Stimulated activated CD8-positive, alpha-beta memory T cell treated with anti-CD3 and anti-CD28 coated beads, Interleukin-15, amount 100 ng/mL, for 1 hour (primary cell): ENCODE measurements at places on chromosomes 16 and 17.

DNA sequence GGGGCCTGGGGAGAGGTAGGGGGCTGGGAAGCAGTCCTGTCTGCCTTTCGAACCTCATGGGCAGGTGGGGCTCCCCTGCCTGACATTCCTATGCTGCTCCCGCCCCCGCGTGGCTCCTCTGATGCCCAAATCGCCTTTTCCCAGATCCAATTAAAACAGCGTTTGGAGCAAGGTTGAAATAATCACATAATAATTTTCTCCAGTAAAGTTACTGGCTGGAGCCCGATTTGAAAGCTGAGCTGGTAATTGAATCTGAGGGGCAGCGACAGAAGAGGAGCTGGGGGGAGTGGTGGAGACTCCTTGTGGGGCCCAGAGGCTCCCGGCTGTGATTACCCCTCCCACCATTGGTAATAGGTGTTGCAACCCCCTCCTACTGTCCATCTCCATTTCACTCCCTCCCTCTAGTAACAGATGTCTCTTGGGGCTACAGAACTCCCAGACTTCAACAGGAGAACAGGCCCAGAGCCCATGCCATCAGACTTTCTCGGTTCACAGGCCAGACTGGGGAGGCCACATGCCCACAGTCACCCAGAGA, 38.9 kb upstream of the C1QL1 start:
- DNase-seq = no peak

DNA sequence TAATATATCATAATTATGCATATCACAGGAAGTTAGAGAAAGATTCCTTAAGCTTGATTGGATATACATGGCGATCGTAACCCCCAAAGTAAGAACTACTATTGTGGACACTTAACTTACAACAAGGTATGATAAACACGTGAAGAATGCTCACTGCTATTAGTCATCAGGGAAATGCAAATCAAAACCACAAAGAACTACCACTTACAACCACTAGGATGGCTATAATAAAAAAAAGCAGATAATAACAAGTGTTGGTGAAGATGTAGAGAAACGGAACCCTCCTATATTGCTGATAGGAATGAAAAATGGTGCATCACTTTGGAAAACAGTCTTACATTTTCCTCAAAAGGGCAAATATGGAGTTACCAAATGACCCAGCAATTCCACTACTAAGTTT, 265.9 kb downstream of the SLC39A11 start:
- DNase-seq = no peak

- no peak for DNase-seq
Measured at GRCh38 chr17:76643553-76644148, at the start of gene ST6GALNAC1. Gene ST6GALNAC1, minus strand, starts transcription at chr17:76643757. Its CDS starts 119 bp downstream, at chr17:76643638.

DNA sequence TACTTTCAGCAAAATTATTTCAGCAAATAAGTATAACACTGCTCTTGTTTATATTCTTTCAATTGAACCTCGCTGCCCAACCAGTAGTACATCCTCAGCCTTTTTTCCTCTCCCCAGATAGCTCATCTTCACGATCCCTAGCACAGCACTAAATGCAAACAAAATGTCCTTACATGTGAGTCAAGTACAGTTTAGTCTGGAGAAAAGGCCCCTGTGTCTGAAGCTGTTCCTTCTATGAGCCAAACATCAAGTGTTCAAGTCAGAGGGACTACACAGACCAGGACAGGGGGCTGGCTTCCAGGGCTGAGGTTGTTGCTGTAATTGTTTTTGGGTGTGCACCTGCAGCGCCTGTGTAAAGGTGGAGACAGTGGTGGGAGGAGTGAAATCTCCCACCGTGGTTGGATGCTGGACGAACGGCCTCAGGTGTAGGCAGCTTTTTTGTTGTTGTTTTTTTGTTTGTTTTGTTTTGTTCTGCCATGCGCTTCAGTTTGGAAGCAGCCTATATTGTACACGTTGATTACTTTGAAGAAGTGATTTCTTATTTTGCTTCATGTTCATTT, 147.1 kb downstream of the PRKCA start:
- DNase-seq = no peak

DNA sequence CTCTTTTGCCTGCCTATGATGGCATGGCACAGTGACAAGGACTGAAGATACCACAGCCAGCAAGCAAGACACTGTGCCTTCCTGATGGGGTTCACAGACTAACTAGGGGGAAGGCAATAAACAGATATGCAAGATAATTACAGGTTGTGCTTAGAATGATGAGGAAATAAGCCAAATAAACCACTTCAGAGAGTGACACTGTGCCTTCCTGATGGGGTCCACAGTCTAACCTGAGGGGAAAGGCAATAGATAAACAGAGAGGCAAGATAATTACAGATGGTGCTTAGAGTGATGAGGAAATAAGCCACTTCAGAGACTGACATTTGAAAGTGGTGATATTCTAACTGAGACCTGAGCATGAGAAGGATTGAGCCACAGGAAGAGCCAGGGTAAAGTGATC, 84.2 kb downstream of the HS3ST2 start:
- no peak for DNase-seq

- no peak for DNase-seq
Measured at GRCh38 chr17:37492167-37492566, 2.5 kb downstream of the DUSP14 start.

GRCh38 chr16:56675685-56676210, 6.1 kb downstream of the MT1H start:
- no peak for DNase-seq

DNA sequence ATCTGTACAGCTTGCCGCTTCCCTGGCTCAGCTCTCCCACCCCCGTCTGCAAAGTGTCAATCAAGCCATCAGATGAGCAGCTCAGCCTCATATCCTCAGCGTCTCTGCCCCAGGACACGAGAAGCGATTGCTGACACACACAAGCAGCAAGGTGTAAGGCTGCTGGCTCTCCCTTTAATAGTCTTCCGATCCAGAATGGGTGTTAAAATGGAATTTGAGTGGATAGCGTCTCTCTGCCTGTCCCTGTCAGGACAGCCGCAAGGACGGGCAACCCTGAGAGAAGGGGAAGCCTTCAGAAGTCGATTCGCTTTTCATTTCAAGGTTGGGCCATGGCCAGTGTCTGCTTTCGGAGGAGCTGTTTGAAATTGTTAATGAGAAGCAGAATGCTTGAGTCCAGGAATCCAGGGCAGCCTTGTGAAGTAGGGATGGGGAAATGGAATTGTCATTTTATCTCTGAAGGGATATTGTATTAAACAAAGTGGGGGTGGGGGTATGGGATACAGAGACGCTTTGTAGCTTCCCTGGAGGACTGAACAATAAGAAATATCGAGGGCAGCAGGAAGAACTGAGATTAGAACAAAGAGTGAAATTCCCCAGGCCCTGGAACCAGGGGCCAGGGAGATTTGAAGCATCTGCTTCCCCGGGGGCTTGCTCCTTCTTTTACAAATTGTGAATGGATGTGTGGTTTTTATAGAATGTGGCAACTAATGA, 4.7 kb upstream of the PIPOX start:
- DNase-seq = no peak

- DNase-seq = no peak
Measured at GRCh38 chr17:64718058-64718457, 56.0 kb upstream of the SMURF2 start.

GRCh38 chr17:69913616-69914015, 161.4 kb upstream of the KCNJ16 start:
- no peak for DNase-seq

DNA sequence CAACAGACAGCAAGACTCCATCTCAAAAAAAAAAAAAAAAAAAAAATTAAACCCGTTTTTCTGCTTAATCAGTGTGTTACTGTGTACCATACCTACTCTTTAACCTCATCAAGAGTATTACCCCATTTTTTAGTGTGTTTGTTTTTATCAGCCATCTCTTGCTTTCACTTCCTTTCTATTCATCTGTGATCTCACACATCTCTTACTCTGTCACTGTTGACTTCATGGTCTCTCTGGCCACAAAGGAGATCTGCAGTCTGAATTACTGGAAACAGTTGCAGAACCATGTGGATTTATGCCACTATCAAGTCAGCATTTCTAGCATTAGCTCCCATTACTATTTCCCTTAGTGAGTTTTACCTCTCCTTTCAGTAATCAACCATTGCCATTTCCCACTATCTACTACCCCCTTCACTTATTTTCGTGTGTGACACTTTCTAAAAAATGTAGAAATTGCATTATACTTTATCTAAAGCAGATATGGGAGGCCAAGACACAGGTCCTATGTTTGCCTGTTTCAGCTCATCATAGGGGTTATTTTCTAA, 20.1 kb downstream of the NDEL1 start:
- DNase-seq = no peak

GRCh38 chr17:78592991-78593329, 15.8 kb upstream of the DNAH17 start:
- no peak for DNase-seq

- no peak for DNase-seq
Measured at GRCh38 chr16:2089706-2090480, 42.1 kb downstream of the TSC2 start.

DNA sequence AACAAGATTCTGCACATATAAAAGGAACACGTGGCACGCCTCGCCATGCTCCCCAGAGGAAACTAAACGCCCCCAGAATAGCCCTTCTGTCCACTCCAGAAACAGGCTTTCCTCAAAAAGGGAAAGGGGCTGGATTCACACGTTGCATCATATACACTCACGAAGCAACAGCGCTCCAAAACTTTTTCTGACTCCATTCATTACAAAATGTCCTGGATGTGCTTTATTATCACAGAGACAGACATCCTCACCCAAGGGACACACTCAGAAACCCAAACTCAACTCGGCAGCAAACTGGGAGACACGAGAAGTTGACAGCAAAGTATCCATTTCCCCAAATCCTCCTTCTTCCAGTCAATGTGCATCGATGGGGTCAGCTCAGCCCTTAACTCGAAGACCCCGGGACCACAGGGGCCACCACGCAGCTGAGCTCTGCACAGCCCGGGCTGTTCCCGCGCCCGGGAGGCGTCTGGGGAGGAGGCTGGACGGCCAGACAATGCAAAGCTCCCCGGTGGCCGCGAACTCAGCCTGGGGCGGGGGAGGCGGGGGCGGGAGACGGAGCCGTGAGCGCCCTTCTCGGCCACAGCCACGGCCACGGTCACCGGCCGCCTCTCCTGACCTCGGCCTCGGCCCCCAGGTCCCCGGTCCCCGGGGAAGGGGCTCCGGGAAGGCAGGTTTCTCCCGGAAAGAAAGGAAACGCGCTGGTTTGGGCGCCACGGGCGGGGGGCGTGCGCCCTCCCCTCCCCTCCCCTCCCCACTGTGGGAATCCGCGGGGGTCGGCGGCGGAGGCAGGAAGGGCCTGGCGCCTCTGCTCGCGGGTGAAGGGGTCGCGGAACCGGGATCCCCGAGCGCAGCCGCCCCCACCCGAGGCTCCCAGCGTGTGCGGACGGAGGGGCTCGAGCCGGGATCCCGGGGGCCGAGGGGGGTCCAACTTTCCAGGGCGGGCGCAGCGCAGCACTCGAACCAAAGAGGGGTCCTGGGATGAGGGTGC, 1.2 kb downstream of the NXN start:
- DNase-seq = no peak

DNA sequence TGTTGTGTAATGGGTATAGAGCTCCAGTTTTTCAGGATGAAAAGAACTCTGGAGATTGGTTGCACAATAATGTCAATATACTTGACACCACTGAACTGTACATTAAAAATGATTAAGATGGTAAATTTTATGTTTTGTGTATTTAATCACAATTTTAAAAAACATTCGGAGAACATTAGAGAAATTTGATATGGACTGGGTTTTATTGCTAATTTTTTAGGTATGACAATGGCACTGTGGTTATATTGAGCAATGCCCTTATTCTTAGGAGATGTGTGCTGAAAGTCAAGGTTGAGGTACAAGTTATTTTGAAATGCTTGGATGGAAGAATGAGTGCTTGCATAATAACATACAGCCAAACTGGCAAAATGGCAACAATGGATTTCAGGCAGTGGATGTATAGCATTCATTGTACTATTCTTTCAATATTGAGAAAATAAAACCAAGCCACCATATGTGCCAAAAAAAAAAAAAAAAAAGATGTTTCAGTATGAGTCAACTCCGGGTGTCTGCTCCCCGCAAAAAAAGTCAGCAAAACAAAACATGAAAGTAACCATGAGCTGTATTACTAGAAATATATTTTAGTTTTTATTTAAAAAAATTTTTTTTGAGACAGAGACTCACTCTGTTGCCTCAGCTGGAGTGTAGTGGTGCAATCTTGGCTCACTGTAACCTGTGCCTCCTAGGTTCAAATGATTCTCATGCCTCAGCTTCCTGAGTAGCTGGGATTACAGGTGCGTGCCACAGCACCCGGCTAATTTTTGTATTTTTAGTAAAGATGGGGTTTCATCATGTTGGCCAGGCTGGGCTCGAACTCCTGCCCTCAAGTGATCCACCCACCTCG, 19.8 kb downstream of the HOXB1 start:
- no peak for DNase-seq

- no peak for DNase-seq
Measured at GRCh38 chr17:47955497-47956461, 1.9 kb downstream of the PRR15L start.
